ENCODE measurements at places on chromosomes 11 and 22. TPM values are rescaled to one million over a fixed set of nuclear protein-coding genes. Genes with fewer than 3 reads are reported as not detected.

Gene OR8G1
- not detected for total RNA-seq

Gene C11orf21
- 2.3 TPM for total RNA-seq

Gene CDC42BPG
- 26.3 TPM for total RNA-seq

DNA sequence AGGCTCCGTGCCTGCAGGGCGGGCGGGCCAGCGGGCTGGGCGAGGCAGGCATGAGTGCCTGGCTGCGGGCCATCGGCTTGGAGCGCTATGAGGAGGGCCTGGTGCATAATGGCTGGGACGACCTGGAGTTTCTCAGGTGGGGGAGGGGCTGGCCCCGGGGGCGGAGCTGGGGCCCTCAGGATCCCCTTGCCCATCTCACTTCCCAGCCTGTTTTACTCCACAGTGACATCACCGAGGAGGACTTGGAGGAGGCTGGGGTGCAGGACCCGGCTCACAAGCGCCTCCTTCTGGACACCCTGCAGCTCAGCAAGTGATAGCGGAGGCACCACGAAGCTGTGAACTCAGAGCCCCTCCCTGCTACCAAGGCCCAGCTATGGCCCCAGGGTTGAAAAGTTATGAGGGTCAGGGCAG lies 5.9 kb downstream of the PHOX2A start:
- DNase-seq: peak; percentile 82
- no peak overlapping the region for H3K4me3 ChIP-seq
- H3K36me3 ChIP-seq: peaks cover 48% of the 10 kb centered on the region

Gene FZD4
- 39.6 TPM for total RNA-seq

Gene NAV2
- total RNA-seq: 61.4 TPM

GRCh38 chr22:46159212-46159611 lies 8.9 kb downstream of the PPARA start:
- H3K4me1 ChIP-seq: no peaks in the 10 kb centered on the region
- no peak overlapping the region for H3K4me3 ChIP-seq
- no peaks in the 10 kb centered on the region for H3K36me3 ChIP-seq
- no peak overlapping the region for H3K27ac ChIP-seq
- no peak for DNase-seq
- H3K27me3 ChIP-seq: no peaks in the 10 kb centered on the region

DNA sequence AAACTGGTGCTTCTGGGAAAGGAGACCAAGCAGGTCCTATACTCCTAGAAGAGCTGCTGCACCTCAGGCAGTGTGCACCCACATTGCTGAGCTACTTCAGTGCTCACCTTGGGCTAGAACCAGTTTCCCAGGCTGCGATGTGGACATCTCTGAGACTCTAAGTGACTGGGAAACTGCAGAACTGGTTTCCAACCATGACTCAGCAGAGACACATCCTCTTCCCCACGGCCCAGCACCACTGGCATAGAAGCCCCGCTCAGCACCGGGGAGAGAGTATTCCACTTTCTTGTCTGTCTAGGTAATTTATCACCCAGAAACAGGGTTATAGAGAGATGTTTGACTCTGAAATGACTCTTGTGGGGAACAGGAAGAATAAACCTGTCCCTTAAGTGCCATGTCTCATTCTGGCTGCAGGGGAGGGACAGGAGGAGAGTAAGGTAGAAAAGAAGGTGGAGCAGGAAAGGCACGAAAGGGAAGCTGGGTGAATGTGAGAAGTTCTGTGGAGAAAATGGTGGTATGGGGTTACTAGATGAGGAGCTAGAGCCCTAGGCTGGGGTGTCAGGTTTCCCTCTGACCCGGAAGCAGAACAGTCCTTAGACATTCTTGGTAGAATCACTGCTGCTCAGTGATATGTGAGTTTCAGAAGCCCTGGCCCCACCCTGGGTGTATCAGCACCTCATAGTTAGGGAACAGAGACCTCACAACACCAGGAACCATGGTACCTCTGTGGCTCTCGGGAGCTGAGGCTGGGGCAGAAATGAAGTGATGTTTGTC lies 340.4 kb upstream of the NCAM1 start:
- DNase-seq: peak; percentile 28
- no peaks in the 10 kb centered on the region for H3K27me3 ChIP-seq
- H3K27ac ChIP-seq: no peak overlapping the region
- no peaks in the 10 kb centered on the region for H3K4me1 ChIP-seq
- H3K36me3 ChIP-seq: no peaks in the 10 kb centered on the region

- no peaks in the 10 kb centered on the region for H3K36me3 ChIP-seq
- DNase-seq: no peak
- no peak overlapping the region for H3K27ac ChIP-seq
- no peak overlapping the region for H3K4me3 ChIP-seq
- no peaks in the 10 kb centered on the region for H3K27me3 ChIP-seq
Measured at GRCh38 chr22:17672417-17672991, 33.9 kb downstream of the BCL2L13 start.

DNA sequence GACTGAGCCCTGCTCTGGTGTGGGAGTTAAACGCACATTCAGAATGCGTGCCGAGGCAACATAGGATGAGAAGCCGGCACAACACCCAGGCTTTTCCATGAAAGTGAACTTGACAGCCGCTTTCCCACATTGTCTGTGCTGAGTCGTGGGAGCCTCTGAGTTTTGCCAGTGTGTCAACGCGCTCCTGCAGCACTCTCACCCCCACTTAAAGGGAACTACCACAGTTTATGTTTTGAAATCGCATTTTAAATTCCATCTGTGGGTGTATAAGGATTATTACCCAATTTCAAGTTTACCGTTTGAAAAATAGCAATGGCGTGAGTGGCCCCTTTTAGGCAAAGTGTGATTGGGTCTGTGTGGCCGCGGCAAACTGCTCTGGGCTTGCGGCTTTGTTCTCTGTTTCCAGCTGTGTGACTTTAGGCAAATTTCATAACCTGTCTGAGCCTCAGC lies 81.5 kb downstream of the FBLN1 start:
- no peaks in the 10 kb centered on the region for H3K27me3 ChIP-seq
- H3K4me3 ChIP-seq: no peak overlapping the region
- peaks cover 12% of the 10 kb centered on the region for H3K4me1 ChIP-seq
- no peak for DNase-seq
- no peak overlapping the region for H3K27ac ChIP-seq
- H3K36me3 ChIP-seq: no peaks in the 10 kb centered on the region

GRCh38 chr11:64313491-64314145 lies 3.7 kb downstream of the TRMT112 start:
- no peaks in the 10 kb centered on the region for H3K27me3 ChIP-seq
- H3K4me3 ChIP-seq: no peak overlapping the region
- H3K27ac ChIP-seq: peak overlapping the region; percentile 74
- peaks cover 5% of the 10 kb centered on the region for H3K4me1 ChIP-seq
- DNase-seq: peak; percentile 85

DNA sequence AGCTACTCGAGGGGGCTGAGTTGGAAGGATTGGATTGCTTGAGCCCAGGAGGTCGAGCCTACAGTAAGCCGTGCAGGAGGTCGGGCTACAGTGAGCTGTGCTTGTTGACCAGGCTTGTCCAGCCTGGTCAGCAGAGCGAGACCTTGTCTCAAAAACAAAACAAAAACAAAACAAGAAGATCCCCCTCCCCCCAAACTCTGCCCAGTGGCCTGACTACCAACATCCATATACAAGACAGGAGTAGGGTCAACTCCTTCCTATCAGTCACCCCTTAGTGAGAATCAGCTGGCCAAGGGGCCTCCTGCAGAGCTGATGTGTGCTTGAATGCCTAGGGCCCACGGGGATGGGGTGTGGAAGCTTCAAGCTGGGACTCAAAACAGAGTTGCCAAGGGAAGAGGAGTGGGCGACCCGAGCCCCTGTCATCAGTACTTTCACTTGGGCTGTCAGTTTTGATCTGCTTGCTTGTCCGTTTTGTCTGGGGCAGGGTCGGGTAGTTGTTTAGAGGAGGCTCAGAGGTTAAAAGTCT lies 942 bp upstream of the TSPAN18 start:
- H3K4me1 ChIP-seq: peaks cover 36% of the 10 kb centered on the region
- no peak overlapping the region for H3K4me3 ChIP-seq
- DNase-seq: no peak
- no peaks in the 10 kb centered on the region for H3K36me3 ChIP-seq

Gene APOC3
- not detected for total RNA-seq

Gene CASP4
- 137 TPM for total RNA-seq

DNA sequence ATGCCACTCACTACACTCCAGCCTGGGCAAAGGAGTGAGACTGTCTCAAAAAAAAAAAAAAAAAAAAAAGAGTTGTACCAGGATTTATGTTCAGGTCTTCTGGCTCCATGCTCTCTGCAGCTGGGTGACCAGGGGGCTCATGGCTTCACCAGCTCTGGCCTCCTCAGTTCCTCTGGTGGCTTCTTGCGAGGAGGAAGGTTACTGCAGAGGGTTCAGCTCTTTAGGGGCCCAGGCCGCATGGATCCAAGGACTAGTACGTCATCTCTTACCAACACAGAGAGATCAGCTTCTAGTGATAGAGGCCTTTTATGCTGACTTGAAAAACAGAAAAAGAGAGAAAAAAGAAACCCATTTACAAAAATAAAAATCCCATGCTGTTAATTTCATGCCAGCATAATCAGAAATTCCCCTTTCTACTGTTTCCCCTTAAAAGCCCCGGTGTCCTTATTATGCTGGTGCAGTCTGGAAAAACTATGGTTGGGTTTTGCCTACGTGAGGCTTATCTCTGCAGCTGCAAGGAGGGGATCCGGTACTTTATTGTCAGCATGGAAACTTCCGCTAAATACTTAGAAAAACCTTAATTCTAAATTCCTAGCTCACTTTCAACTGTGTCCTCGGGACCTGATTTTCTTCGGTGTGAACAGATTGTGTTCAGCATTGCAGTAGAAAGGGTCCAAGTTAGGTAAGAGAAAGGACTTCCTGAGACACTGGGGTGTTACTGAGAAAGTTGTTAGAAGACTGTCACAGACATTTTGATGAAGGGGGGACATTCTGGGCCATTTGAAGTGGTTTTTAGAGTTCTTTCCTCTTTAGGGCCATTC lies 13.7 kb downstream of the ZBTB16 start:
- H3K36me3 ChIP-seq: peaks cover 54% of the 10 kb centered on the region
- H3K27me3 ChIP-seq: no peaks in the 10 kb centered on the region
- H3K4me3 ChIP-seq: no peak overlapping the region

GRCh38 chr11:86205421-86206336 lies 38.9 kb upstream of the EED start:
- peaks cover 5% of the 10 kb centered on the region for H3K4me1 ChIP-seq
- H3K27ac ChIP-seq: peak overlapping the region; percentile 29
- no peak for DNase-seq
- H3K36me3 ChIP-seq: no peaks in the 10 kb centered on the region
- no peaks in the 10 kb centered on the region for H3K27me3 ChIP-seq

DNA sequence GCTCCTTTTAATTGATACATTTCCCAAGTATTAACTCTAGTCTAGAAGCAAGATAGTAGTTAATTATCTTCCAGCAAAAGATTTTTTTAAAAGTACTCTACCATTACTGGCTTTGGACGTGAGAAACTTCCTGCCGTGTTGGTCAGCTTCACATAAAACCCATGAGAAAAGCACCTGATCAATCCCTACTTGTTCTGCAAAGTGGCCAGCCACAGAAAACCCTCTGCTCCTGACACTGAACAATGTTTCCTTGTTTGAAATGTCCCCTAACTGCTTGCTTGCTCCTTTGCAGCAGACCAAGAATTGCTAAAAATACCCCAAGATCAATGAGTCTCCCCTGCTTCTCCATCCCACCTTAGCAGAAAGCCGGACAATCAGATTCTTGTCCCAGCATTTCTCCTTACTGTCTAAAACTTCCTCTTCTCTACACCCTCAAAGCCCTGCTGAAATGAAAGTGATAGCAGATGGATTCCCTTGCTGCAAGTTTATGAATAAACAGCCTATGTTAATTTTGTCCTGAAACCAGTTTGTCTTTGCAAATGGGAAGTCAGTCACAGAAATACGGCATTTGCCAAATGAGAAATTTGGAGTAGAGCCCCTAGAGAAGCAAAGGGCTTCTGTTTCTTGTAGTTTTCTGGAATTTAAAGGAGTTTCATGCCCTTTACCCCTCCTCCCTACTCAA lies 207.1 kb upstream of the ARHGAP20 start:
- no peak overlapping the region for H3K4me3 ChIP-seq
- no peak for DNase-seq
- no peaks in the 10 kb centered on the region for H3K36me3 ChIP-seq
- no peaks in the 10 kb centered on the region for H3K4me1 ChIP-seq
- H3K27ac ChIP-seq: no peak overlapping the region

Gene TTC36
- not detected for total RNA-seq

DNA sequence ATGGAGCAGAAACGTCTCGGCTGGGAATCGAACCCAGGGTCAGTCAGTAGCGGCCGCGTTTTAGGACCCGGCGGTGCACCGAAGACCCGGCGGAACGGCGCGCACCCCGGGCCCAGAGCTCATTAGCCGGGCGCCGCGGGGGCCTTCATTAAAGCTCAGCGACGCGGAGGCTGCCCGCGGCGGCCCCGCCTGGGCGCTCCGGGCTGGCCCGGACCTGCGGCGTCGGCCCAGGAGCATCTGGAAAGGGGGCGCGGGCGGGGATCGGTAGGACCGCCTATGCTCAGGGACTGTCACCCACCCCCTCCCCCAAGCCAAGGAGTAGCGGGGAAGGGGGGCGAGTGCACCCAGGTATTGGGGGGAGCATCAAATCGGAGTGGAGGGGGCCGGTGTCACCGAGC lies 52.2 kb downstream of the CYTH4 start:
- no peak for DNase-seq
- no peak overlapping the region for H3K27ac ChIP-seq
- no peaks in the 10 kb centered on the region for H3K4me1 ChIP-seq

GRCh38 chr22:30781271-30781875 lies 86.7 kb downstream of the OSBP2 start:
- H3K4me1 ChIP-seq: no peaks in the 10 kb centered on the region
- H3K36me3 ChIP-seq: no peaks in the 10 kb centered on the region
- H3K4me3 ChIP-seq: no peak overlapping the region
- no peak for DNase-seq
- no peaks in the 10 kb centered on the region for H3K27me3 ChIP-seq

DNA sequence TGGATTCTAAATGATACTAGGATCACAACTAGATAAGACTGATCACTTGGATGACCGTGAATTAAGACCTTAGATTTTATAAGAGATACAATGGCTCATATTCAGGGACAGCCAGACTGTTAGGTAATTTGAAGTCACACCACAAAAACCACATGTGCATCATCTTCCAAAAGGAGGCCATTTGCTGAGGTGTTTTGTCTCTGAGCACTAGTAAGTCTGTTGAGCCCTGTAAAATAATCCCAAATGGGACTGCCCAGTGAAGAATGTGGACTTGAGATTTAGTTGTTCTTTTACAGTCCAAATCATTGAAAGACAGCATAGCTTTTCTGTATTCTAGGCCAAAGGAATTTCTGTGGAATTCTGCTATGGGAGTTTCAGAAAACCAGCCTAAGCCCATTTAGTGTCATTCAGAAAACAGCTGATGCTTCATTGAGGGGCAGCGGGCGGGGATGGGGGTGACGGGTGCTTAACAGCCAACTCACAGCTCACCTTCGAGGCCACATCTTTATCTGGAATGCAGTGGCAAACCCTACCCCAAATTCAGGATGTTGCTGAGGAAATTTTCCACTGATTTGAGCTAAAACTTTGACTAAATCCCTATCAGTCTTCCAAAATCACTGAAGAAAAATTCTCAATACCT lies 80.1 kb upstream of the BIRC3 start:
- no peaks in the 10 kb centered on the region for H3K4me1 ChIP-seq
- no peaks in the 10 kb centered on the region for H3K27me3 ChIP-seq
- no peaks in the 10 kb centered on the region for H3K36me3 ChIP-seq

GRCh38 chr11:62580959-62581715 lies 7.4 kb upstream of the EEF1G start:
- H3K36me3 ChIP-seq: peaks cover 37% of the 10 kb centered on the region
- H3K27me3 ChIP-seq: no peaks in the 10 kb centered on the region
- no peak overlapping the region for H3K27ac ChIP-seq
- DNase-seq: no peak

Data from upper lobe of left lung (tissue), 6 donors.